ENCODE measurements at places on chromosomes 16 and 17. TPM values are rescaled to one million over a fixed set of nuclear protein-coding genes. Genes with fewer than 3 reads are reported as not detected.

GRCh38 chr17:5815396-5815795 lies 231.1 kb upstream of the NLRP1 start:
- DNase-seq: no peak

DNA sequence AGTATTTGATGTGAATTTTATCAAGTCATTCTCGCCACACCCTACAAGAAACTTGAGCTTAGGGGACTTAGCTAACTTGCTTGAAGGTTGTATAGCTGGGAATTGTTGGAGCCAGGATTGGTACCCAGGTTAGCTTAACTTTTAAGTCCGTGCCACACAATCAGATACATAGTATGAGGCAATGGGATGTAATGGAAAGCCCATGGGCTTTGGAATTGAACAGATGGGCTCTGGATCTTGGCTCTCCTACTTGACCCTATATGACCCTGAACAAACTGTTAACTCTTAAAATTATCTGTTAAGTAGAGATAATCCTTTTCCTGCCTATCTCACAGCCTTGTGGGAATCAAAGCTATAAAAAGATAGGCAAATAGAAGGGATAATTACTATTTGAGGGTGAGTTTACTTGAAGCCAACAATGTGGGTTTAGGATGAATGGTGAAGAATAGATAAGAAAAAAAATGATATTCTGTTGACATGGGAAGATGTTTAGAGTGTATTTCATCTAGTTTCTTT lies 51.9 kb upstream of the CACNG3 start:
- no peak for DNase-seq

The WNT9B gene
- total RNA-seq: 0.25 TPM

The KRT32 gene
- total RNA-seq: not detected

The SLC52A1 gene
- not detected for total RNA-seq

DNA sequence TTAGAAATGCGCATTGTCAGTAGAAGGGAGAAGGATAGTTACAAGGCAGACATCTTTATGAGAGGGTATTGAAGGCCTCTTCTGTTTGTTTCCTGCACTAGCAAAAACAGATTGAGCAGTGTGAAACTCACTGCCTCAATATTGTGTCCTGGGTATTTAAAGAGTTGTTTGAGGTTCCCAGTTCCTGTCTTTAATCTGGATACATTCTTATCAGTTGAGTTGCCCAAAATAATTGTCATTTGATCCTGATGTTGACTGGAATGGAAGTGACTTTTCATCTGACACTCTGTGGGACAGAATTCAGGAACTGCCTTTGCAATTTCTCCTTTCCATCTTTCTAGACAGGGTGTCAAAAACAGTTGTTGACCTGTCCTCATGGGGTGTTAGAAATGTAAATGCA lies 1.7 kb downstream of the ATP6V0A1 start:
- DNase-seq: no peak

The ITGA2B gene
- 1.00 TPM for total RNA-seq

The CORO6 gene
- total RNA-seq: 72.0 TPM

The RAB40B gene
- 35.9 TPM for total RNA-seq

The NSF gene
- 18.8 TPM for total RNA-seq

- DNase-seq: no peak
Observed at GRCh38 chr16:1688807-1689560, 10.9 kb downstream of the JPT2 start.

DNA sequence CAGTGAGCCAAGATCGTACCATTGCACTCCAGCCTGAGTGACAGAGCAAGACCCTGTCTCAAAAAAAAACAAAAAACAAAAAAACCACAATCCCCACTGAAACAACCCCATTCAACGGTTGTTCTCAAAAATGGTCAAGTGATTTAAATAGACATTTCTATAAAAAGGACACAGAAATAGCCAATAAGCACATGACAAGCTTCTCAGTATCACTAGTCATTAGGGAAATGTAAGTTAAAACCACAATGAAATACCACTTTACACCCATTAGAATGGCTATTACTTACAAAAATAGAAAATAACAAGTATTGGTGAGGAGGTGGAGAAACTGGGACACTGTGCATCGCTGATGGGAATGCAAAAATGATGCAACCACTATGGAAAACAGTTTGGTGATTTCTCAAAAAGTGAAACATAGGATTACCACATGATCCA lies 26.6 kb upstream of the MYLK3 start:
- no peak for DNase-seq

- no peak for DNase-seq
Observed at GRCh38 chr17:50447870-50448595, 20.6 kb downstream of the CHAD start.

All from heart right ventricle (tissue), 16 donors.